ENCODE measurements at places on chromosomes 7 and 10. TPM values are rescaled to one million over a fixed set of nuclear protein-coding genes. Genes with fewer than 3 reads are reported as not detected.

Gene PRSS37
- polyA plus RNA-seq, result not detected

- no peak for DNase-seq
Measured at GRCh38 chr10:69387500-69387899, 29.2 kb downstream of the TACR2 start.

Gene CDC123
- polyA plus RNA-seq, result 192 TPM

Gene AOAH
- not detected for polyA plus RNA-seq

DNA sequence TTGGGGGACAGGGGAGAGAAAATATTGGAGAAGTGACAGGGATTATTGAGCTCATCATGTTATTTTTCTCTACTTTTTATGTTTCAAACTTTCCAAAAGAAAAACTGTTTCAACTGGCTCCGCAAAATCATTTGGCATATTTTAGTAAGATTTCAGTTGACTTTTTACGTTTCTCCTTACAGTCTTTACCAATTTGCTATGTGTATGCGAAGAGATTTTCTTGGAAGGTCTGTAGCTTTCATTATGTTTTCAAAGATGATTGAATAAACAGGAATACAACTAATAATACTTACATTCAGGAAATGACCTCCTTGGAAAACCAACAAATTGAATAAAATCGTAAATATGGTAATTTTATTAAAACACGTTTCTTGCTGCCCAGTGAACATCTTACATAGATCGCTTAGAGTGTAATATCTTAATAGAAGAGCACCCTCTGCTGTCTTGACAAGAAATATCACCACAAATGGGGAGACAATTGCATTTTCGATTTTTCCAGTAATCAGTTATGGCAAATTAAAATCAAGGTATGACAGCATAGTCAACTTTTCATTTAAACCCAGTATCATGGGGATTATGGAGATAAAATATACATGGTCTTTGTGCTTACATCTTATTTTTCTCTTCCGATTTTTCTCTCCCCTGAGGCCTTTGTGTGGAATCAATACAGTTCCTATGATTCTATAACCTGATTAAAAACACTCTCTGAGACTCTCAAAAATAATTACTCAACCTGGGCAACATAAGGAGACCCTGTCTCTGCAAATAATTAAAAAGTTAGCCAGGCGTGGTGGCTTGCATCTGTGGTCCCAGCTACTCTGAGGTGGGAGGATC is 43.1 kb downstream of the MBL2 start:
- peak; percentile 35 for DNase-seq

Gene ANKRD1
- polyA plus RNA-seq, result 10.7 TPM

Gene NRCAM
- 134 TPM for polyA plus RNA-seq

GRCh38 chr7:322111-322671 is 32.2 kb downstream of the FOXL3 start:
- DNase-seq, result peak; percentile 49

Gene PIP
- polyA plus RNA-seq, result not detected

Gene GDF2
- not detected for polyA plus RNA-seq

Data from A549 (cell line).